ENCODE measurements at places on chromosomes 6 and 20. TPM values are rescaled to one million over a fixed set of nuclear protein-coding genes. Genes with fewer than 3 reads are reported as not detected.
A peak's percentile ranks its signal among the peaks of the same experiment; 100 is the strongest.

GRCh38 chr6:155115893-155116570 is 120.9 kb downstream of the TIAM2 start:
- DNase-seq: no peak

GRCh38 chr6:70180183-70180900 is 122.5 kb downstream of the COL9A1 start:
- DNase-seq: no peak

- no peak for DNase-seq
Measured at GRCh38 chr6:10140136-10140535, 274.7 kb downstream of the TFAP2A start.

GRCh38 chr6:75178757-75179156 is 27.1 kb downstream of the COL12A1 start:
- no peak for DNase-seq

DNA sequence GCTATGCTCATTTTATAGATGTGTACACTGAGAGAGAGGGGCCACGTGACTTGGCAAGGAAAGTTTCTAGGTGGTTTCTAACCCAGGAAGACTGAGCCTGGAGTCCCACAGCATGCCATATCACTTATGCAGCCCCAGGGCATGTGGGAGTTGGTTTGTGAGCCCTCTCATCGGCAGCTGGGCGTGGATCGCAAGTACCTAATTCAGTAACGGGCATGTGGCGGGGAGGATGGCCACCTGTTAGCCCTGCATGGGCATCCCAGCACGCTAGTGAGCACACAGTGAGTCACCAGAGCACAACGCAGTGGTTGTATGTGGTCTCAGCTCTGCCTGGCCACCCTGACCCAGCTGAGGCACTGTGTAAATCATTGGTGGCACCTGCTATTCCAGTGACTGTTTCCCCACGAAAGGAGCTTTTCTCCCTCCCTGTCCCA is 88.3 kb downstream of the NINL start:
- no peak for DNase-seq

DNA sequence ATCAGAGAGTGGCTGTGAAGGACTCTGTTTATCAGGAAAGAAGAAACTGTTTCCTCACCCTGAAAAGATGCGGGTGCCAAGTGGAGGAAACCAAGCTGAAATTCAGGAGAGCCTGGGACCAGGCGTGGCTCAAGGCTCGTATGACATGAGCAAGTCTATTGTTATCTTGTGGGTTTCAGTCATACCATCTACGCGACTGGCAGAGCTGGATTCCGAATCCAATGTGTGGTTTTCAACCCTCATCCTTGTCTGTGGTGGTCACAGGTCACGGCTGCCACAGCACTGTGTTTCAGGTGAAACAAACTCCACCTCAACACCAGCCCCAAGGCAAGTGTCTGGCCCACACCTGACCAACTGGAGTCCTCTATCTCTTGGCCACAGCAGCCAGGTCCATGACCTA is 9.1 kb downstream of the MC3R start:
- DNase-seq: no peak

DNA sequence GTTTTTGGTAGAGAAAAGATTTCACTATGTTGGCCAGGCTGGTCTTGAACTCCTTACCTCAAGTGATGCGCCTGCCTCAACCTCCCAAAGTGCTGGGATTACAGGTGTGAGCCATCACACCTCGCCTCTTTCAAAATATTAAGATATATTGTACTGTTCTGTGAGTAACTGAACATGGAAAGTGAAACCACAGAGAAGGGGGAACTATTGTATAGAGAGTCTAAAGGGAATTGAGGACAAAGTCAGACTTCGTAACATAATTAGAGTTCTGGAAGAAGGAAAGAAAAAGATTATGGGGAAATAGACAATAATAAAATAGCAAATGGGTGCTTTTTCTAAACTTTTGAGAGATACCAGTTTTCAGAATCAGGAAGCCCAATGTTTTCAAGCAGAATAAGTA is 17.4 kb upstream of the AKAP7 start:
- no peak for DNase-seq

DNA sequence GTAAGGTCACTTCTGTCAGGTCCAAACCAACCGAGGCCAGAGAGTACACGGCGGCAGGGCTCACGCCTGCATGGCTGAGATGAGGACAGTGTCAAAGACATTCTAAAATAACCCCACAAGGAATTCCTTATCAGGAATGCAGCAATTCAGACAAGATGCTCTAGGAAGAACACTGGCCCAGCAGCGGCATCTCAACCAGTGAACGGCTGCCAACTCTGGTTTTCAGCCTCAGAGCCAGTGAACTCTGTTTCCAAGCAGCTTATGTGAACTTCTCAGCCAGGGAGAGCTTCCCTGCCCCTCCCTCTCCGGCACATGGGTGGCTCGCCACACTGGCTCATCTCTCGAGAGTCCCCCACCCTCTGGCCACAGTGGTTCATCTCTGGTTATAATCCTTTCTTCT is 36.9 kb downstream of the KCNQ2 start:
- no peak for DNase-seq

DNA sequence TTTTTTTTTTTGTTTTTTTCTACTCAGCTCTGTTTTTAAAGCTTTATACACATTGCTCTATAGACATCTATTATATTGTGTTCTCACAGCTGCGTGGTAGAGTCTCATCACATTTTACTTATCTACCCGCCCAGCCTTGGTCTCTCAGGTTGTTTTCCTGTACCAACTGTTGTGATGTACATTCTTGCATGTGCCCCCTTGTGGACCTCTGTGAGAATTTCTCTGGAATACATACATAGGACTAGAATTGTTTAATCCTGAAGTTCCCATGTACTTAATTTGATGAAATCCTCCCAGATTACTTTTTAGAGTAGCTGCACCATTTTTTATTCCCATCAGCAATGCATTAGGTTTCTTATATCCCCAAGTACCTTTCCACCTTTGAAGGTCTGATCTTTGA is 40.4 kb upstream of the TINAG start:
- no peak for DNase-seq

DNA sequence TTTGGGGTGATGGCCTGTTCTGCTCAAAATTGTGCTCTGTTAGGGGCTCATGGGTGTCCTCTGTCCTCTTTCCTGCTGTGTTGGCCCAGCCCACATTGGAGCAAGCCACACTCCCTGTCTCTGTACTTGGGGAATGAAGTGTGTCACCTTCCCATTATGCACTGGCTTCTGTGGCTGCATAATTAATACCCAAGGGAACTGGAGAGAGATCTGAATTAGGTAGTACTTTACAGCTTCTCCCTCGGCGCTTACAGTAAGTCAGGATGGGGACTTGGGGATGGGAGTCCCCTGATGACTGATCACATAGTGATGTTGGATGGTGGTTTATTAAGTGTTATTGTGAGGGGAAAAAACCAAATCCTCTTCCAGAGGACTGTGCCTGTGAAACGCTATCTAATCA is 116.6 kb downstream of the FOXO3 start:
- no peak for DNase-seq

GRCh38 chr6:56595490-56596122 is 47.1 kb downstream of the DST start:
- peak; percentile 45 for DNase-seq

DNA sequence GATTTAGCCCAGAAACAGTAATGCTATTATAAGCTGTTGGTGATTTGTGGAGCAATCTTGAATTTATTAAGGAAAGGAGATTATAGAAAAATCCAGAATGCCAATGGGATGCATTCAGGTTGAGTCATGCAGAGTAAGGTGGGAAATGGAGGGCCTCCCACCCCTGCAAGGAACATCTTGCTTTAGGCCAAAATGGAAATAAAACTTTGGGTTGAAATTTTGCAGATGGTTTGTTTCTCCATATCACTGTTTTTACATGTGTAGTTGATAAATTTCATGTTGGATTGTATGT is 152.4 kb downstream of the BCAS1 start:
- DNase-seq: no peak

- no peak for DNase-seq
Measured at GRCh38 chr6:137894779-137895385, 27.8 kb downstream of the TNFAIP3 start.

DNA sequence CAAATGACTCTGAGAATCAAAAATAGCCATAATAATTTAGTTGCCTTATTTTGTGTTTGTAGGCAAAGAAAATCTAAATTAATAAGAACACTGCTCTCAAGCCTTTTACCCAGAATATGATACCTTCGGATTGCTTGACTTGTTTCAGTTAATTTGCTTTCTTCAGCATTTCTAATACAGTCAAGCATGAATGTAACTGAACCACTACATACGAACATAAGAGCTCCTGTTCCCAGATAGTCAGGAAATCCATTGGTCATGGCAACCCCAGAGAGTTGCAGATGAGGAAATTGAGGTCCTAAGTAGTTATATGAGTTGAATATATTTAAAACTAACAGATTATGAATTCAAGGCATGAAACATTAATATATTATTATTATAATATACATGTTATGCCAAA is 2.9 kb downstream of the FRK start:
- no peak for DNase-seq

DNA sequence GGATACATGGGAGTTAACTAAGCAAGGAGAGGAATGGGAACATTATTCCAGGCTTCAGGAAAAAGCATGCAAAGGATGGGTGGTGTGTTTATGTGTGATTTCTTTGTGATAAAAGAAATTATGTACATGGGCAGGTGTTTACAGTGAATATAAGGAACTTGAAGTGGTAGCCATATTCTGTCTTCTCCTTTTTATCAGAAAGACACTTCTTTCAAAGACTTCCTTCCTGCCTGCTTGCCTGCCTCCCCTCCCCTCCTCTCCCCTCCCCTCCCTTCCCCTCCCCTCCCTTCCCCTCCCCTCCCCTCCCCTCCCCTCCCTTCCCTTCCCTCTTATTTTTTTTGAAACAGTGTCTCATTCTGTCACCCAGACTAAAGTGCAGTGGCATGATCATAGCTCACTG is 14.4 kb downstream of the CYB5R4 start:
- no peak for DNase-seq

DNA sequence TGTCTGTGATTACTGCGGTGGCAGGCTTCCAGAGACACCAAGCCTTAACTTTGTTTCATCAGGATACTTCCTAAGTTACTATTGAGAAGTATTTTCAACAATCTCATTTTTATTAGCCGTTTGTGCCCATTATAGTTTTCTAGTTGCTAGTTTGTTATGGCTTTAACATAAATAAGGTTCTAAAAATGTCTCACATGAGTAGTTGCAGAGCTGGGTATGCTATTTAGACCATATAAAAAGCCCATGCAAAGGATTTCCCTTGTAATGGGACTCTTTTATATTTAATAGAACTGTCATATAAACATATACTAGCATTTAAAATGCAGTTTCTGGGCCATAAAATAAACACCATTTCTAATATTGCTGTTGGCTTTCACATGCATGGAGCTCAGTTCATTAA is 205.3 kb upstream of the TCF21 start:
- no peak for DNase-seq

- DNase-seq: no peak
Measured at GRCh38 chr6:116280161-116280932, 617 bp upstream of the TSPYL1 start.

- DNase-seq: no peak
Measured at GRCh38 chr20:33552519-33552918, 62.6 kb downstream of the CBFA2T2 start.

DNA sequence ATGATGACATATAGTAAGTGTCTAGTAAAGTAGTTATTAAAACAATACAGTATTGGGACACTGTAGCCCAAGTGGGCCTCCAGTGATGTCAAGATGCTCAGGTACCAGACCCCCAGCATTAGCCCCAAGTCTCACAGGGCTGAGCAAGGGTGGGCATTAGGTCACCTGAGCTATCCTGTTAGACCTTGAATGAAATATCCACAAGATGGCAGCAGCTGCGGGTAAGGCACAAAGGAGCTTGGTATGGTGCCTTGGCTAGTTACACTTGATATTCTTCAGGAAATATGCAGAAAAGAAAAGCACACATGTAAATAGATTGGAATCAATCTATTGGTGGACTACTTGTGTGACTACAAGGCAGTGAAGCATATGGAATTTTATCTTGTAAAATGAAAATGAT is 701.8 kb upstream of the ADGRB3 start:
- no peak for DNase-seq

DNA sequence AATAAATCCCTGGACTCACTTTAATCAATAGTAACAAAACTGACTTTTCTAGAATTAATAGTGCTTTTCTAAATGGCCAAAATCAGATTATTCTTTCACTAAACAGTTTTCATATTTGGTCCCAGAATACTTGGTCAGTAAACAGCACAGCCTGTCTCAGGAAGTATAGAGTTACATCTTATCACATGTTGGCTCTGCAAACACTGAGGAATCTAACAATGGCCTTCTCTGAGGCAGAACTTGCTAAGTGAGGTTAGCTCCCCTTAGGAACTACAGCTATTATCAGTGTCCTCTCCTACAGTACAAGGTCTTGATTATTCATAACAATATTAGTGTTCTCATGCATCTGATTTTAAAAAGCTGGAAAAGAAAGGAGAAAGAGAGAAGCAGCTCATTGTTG is 1622.8 kb downstream of the HACE1 start:
- DNase-seq: no peak

DNA sequence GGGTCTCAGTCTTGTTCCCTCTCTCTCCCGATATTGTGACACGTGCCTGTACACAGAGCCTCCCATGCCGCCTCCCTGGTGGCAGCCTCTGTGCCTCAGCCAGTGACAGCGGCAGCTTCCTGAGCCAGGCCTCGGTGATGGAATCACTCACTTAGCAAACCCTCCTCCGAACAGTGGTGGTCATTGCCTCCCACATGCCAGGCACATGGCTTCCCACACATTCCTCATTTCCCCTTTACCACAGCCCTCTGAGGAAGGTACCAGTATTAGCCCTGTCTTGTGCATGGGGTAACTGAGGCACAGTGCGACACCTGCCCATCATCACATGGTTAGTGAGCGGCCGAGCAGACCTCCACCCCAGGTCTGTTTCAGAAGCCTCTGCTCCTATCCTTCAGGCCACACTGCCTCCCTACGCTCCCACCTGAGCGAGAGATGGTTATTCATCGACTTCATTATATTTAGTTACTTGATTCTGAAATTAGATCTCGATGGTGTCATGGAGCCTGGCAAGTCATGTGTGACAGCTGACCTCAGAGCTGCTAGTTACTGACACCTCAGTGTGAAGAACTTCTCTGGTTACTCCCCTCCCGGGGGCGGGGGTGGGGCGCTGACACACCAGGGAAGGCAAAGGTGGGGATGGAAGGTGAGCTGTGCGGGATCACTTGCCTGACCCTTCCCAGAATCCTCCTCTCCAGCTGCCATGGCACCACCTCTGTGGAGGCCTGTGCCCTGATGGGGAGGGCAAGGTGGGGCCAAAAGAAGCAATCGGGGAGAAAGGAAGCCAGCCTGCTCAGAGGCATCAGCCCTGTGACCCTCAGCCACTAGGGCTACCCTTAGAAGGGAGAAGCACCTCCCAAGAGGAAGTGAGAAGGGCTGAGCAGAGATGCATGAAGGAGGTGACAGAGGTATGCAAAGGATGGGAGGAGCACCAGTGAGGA is 17.9 kb downstream of the MDGA1 start:
- no peak for DNase-seq

DNA sequence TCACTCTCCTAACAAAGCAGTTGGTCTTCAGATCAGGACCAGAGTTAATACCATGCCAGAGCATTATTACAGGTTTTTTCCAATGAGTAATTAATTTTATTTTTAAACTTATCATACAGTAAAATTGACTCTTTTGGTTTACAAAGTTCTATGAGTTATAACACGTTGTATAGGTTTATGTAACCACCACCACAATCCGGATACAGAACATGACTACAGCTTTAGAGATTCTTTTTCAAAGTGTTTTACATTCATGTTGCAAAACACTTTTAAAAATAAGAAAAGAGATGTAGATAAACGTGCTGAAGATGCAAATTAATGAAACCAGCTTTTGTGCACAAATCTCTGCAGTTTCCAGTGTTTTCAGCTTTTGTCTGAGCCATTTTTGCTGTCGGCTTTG is 1.5 kb upstream of the TPBG start:
- no peak for DNase-seq

TOX2 gene
- total RNA-seq: 4.4 TPM

PTCHD4 gene
- not detected for total RNA-seq

CDKN1A gene
- 107 TPM for total RNA-seq

CCN6 gene
- total RNA-seq: not detected

Data from activated CD4-positive, alpha-beta memory T cell treated with anti-CD3 and anti-CD28 coated beads, Interleukin-2, amount 10 ng/mL, durations not matched to agents 7 days and 5 days (primary cell).